ENCODE measurements at places on chromosomes 2 and 18.

DNA sequence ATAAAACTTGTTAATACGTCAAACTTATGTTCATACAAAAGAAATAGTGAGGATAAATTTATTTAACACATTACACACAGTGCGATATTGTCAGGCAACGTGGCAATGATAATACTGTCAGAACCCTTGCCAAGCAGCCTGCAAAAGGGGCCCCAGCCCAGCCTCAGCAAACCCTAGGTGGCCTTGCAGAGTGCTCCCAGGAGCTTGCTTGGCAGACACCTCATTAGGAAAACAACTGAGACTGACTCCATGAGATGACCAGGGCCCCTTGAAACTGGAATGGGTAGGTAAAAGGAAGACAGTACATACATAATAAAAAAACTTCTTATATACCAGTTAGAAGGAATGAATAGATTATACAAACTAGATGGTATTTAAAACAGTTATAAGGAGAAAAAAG is 136.6 kb upstream of the EPC2 start:
- DNase-seq, result no peak

DNA sequence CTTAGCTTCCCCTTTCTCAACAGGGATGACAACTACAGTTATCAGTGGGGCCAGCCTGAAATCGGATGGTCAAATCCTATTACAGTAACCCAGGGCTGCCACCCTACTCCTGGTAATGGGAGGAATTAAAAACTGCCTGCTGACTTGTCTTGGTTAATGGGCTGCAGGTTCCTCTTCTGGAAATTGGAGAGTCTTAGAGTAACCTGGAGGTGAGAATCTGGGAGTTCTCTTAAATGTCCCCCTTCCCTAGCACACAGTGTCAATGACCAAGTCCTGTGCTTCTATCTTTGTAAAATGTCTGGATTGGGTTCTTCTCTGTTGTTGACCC is 113.1 kb downstream of the DDX1 start:
- no peak for DNase-seq

DNA sequence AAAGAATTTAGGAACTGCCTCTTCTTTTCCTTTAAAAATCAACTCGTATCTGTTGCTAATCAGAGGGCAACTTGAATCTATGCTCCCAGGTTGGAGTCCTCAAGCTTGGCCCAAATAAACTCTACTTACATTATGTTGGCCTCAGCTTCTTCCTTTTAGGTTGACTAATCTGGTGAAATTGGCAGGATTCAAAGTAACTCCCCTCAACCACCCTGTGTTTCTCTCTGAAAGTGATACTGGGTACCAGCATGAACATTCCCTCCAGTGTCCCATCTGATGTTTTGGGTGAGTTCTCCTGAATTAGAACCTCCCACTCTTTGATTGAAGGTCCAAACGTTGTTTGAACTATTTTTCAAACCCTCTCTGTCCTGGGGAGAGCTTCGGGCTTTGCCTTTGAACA is 41.3 kb upstream of the MSH6 start:
- no peak for DNase-seq

GRCh38 chr2:201199847-201200246 is 16.9 kb downstream of the CASP10 start:
- DNase-seq, result no peak

- DNase-seq, result no peak
Observed at GRCh38 chr2:134799936-134800335, 38.5 kb upstream of the ACMSD start.

- no peak for DNase-seq
Observed at GRCh38 chr18:66646609-66647008, 42.7 kb upstream of the CDH19 start.

GRCh38 chr18:72720116-72720515 is 147.7 kb downstream of the NETO1 start:
- DNase-seq, result no peak

DNA sequence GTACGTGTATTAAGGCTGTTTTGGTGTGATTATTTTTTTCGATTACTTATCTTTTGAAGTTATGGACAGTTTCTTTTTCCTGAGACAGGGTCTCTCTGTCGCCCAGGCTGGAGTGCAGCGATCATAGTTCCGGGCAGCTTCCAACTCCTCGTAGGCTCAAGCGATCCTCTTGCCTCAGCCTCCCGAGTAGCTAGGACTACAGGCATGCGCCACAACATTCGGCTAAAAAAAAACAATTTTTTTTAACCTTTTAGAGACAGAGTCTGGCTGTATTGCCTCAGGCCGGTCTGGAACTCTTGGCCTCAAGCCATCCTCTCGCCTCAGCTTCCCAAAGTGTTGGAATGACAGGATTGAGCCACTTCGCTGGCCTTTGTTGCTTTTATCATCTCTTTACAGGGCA is 945 bp downstream of the HAT1 start:
- no peak for DNase-seq

DNA sequence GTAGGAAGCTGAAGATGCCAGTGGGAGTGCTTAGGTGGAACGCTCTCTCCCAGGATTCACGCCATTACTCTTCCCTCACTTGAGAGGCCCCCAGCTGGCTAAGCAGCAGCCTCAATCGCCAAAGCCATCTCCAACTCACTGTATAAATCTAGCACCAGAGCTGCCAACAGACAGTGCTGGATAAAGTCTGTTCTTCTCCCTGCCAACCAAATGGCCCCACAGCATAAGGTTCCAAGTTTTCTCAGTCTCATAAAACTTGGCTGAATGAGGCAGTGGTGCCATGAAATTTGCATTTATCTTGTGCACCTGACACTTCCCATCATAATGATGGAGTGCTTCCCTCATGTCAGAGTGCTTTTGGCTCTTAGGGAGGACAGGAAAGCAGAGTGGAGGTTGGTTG is 428.2 kb upstream of the ETAA1 start:
- no peak for DNase-seq

GRCh38 chr2:67878743-67879142 is 184.1 kb downstream of the C1D start:
- no peak for DNase-seq

GRCh38 chr2:26355038-26355995 is 8.7 kb upstream of the ADGRF3 start:
- no peak for DNase-seq

- DNase-seq, result no peak
Observed at GRCh38 chr2:215790523-215791421, 222.6 kb downstream of the MREG start.

DNA sequence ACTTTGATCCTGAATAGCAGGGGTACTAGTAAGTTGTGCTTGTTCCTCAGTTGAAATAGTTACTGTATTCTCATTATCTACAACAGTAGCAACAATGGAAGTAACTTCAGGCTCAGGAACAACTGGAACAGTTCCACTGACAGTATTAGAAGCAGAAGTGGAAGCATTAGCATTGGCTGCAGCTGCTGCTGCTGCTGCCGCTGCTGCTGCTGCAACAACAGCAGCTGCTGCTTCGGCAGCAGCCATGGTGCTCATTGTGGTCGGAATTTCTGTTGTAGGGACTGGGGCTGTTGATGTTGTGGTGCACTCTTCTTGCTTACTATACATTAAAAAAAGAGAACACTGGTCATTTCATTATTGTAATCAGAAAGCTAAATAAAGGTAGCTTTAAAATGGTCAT is 40.8 kb downstream of the PRPF40A start:
- DNase-seq, result no peak

- DNase-seq, result no peak
Observed at GRCh38 chr2:8543383-8544170, 138.3 kb upstream of the ID2 start.

- no peak for DNase-seq
Observed at GRCh38 chr2:36871068-36871707, 95.1 kb downstream of the STRN start.

DNA sequence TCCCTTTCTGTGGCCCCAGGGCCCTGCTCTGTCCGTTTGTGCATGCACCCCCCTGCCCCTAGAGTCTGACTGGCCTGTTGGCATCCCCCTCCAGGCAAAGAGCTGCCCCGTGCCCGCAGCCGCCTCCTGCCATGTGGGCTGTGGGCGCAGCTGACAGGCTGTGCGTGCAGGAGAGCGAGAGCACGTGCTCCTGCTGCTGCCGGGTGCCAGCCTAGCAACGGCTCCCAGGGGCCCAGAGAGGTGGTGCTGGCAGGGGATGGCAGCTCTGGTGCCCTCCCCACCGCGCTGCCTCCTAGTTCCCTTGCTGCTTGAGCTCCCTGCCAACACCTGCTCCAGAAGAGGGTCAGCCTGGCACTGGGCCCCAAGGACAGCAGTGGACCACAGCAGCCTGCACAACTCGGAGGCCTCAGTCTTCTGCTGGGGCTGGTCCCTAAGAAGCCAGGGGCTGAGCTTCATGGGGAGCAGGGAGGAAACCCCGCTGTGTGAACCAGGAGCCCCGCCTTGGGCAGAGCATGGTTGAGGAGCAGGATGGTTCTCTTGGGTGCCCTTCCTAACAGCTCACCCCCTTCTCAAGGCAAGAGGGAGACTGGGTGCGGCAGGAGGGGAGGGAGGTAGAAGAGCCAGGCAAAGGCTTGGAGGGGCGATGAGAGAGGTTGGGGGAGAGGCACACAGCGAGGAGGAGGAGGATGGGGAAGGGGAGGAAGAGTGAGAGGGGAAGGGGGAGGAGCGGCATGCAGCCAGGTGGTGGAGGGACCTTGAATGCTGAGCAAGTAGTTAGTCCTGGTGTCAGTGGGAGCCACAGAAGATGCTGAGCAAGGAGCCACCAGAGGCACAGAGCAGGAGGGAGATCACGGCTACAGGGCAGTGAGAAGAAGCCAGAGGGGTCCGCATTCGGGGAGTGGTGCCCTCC is 23.8 kb upstream of the PTMA start:
- no peak for DNase-seq

- DNase-seq, result no peak
Observed at GRCh38 chr2:215670396-215670795, 234.5 kb upstream of the FN1 start.

GRCh38 chr2:148048475-148049221 is 27.8 kb downstream of the MBD5 start:
- no peak for DNase-seq

- no peak for DNase-seq
Observed at GRCh38 chr2:28698545-28698944, 53.1 kb upstream of the PPP1CB start.

GRCh38 chr2:167127135-167127534 is 238.9 kb downstream of the XIRP2 start:
- no peak for DNase-seq

GRCh38 chr18:65527879-65528633 is 222.8 kb upstream of the CDH7 start:
- no peak for DNase-seq

All from 8988T (cell line).